NCI-H345 (cell line): ENCODE measurements at places on chromosomes 12 and 14.

DNA sequence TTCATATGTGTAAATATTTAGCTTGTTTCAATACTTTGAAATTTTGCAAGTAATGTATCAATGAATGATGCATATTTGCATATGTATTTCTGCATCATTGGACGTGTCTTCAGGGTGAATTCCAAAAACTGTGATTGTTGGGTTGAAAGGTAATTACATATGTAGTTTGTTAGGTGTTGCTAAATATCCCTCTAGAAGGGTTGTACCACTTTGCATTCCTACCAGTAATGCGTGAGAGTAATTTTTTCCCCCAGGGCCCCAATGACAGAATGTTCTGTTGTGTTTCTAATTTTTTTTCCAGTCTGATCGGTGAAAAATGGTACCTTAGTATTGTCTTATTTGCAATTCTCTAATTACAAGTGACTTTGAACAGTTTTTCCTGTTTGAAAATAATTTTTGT lies 408.9 kb downstream of the NAV3 start:
- DNase-seq: no peak

GRCh38 chr12:55172686-55173085 lies 46.5 kb downstream of the OR9K2 start:
- DNase-seq: no peak

GRCh38 chr12:66763467-66763866 lies 84.6 kb upstream of the GRIP1 start:
- DNase-seq: no peak

GRCh38 chr14:56491299-56492285 lies 88.0 kb upstream of the TMEM260 start:
- peak; percentile 64 for DNase-seq

- no peak for DNase-seq
Measured at GRCh38 chr12:25495331-25496097, 57.6 kb downstream of the LMNTD1 start.

- DNase-seq: no peak
Measured at GRCh38 chr14:96888158-96888557, 91.0 kb downstream of the VRK1 start.

GRCh38 chr12:129615001-129615400 lies 288.8 kb downstream of the TMEM132D start:
- DNase-seq: no peak

- no peak for DNase-seq
Measured at GRCh38 chr12:95763809-95764253, 26.7 kb downstream of the NTN4 start.

GRCh38 chr12:54750-55535 lies 11.6 kb upstream of the IQSEC3 start:
- no peak for DNase-seq

- DNase-seq: no peak
Measured at GRCh38 chr14:35695647-35696046, 113.4 kb downstream of the RALGAPA1 start.

- no peak for DNase-seq
Measured at GRCh38 chr14:44981198-44981597, 19.2 kb downstream of the TOGARAM1 start.

DNA sequence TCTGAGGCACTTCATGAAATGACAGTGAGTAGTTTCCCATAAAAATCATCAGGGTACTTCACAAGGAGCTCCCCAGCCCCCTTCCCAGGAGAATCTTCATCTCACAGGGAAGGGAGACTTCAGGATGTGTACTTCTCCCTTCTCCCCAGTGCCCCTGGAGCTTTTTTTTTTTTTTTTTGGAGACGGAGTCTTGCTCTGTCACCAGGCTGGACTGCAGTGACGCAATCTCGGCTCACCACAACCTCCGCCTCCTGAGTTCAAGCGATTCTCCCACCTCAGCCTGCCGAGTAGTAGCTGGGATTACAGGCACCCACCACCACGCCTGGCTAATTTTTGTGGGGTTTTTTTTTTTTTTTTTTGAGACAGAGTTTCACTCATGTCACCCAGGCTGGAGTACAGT lies 10.4 kb downstream of the ITPK1 start:
- no peak for DNase-seq

DNA sequence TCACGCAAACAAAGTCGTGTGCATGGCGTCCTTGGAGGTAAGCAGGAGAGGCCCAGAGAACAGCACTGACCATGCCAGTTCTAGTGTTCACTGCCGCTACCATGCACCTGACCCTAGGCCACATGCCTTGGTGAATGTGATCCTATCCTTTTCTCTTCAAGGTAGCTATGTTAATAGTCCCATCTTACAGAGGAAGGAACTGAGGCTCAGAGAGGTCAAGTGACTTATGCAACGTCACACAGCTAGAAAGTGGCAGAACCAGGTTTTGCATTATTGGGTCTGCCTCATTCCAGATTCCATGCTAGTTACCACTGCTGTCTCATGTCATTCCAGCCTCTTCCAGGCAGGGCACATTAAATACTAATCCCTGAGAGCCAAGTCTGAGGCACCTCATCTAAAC lies 85.2 kb downstream of the FOXN4 start:
- no peak for DNase-seq

DNA sequence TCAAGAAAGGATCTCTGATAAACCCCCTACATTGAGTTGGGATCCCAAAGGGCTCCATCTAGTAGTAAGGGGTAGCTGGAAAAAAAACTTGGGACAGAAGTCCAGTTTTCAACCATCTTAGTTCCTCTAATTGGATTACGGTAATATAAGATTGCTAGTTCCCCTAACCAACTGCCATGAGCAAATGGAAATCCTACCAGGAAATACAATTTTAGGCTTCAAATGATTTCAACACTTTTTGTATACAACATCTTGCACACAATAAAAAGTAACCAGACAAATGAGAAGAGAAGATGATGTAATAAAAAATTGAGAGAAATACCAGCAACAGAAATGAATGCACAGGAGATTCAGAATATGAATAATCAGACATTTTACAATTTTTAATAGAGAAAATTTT lies 73.0 kb downstream of the TSHR start:
- no peak for DNase-seq

DNA sequence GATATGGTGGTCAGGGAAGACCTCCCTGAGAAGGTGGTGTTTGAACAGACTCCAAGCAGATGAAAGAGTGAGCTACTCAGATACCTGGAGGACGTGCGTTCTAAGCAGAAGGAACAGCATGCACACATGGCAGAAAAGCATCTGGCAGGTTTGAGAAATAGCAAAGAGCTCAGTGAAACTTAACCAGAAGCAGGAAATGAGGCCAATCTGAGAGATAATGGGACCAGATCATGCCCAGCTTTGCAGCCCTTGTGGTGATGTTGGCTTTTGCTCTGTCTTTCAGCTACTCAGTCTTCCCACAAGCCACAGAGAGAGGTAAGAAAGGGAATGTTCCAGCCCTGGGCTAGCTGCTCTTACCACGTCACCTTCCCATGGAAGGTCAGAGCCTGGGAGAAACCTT lies 176.3 kb upstream of the GSC start:
- DNase-seq: no peak

DNA sequence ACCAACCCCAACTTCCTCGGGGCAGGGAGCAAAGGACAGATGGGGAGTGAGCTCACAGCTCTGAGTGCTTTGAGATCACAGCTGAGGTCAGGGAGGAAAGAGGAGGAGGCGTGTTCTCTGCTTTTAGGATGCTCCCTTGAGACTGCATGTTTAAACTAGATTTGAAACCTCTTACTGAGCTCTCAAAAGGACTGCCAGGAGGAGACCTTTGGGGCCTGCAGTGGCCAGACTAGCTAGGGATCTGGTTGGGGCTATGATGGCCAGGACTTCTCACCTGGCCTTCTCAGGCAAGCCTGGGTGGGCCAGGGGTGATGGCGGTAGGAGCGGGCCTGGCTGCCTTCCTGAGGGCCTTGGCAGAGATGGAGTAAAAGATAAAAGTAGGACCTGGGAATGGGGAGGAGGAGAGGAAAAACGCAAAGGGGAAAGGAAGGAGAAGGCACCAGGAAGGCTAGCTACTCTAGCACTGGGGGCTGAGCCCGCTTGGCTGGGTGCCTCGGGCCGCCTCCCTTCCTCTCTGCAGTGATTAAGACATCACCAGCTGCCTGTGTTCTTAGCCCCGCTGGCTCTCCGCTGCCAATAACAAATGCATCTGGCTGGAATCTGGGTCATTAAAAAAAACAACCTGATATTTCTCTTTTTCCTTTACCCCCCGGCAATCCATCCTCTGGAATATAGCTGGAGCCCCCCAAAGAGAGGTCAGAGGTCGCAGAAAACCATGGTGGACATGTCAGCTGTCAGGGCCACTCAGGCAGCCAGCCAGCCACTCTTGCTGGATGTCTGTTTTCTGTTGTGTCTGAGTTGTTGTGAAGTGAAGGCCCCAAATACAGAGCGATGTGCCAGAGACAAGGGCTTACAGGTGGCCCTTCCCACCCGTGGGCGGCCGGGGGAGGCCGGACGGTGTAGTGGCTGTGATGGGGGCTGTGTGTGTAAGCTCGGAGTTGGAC lies 141.3 kb downstream of the TSPAN9 start:
- peak; percentile 64 for DNase-seq

DNA sequence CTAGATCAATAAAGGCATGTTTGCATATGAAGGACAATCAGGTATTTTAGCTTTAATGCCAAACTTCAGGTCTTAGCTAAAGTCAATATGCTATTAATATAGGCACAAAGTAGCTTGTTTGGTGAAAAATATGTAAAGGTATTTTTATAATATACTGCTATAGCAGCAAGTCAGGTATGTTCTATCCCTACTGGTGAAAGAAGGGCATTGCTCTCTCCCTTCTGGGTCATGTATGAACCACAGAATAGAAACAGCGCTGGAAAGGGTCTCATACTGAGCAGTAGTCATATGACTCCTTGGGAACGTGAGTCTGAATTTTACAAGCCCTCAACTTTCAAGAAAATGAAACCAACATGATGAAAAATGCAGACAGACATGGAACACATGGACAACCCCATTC lies 314.6 kb downstream of the GRIN2B start:
- no peak for DNase-seq

- DNase-seq: no peak
Measured at GRCh38 chr14:56334458-56334857, 216.2 kb downstream of the PELI2 start.

GRCh38 chr12:69000540-69001243 lies 67.7 kb upstream of the CPM start:
- DNase-seq: no peak

GRCh38 chr14:69013943-69014782 lies 35.1 kb upstream of the ACTN1 start:
- peak; percentile 28 for DNase-seq

DNA sequence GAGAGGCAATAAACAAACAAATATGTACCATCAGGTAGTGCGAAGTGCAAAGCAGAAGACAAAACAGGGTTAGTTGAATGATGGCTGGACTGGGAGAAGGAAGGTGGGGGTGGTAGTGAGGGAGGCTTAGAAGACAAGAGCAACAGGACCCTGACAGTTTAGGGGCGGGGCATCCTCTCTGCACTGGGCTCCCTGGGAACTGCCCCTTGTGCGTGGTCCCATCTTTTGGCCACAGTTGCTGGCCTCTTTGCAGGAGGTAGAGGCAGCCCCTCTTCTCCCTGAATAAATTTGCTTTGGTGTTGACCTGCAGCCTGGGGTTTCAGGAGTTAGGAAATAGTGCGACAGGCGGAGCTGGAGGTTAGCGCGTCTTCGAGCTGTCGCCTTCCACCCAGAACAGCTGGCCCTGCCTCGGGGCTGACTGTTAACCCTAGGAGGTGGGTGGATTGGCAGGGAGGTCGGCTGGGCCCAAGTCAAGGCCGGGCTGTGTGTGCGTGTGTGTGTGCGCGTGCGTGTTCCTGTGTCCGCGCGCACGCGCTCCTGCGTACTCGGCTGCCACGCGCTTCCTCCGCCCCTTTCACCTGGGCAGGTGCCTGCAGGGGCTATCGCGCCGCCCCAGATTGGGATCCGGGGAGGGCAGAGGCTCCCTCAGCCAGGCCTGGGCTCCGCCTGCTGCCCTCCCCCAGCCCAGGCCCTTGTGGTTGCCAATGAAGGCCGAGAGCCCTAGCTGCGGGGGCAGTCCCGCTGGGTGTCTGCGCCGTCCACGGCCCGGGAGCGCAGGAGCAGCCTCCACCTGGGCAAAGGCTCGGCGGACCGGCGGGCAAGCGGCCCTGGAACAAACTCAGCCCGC lies 180.8 kb downstream of the ADCK1 start:
- DNase-seq: peak; percentile 80

GRCh38 chr14:34128665-34129064 lies 177.8 kb upstream of the EGLN3 start:
- DNase-seq: no peak

DNA sequence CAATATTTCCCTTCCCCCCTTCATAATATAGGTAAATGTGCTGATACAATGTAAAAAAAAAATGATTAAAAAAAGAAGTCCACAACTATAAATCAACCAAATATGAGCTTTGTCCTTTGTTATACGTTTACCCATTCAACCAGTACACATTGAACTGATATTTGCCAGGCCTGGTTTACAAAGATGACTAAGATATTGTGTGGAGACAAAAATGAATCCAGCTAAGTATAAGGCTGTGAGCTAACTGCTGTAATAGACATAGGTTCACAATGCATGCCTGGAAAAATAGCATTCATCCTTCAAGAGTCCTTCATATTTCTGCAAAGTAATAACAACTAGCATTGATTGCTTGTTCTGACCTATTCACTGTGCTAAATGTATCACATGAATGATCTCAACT lies 6.9 kb downstream of the C12orf56 start:
- no peak for DNase-seq

GRCh38 chr12:697481-697880 lies 34.2 kb upstream of the NINJ2 start:
- no peak for DNase-seq

GRCh38 chr14:60661721-60662120 lies 12.4 kb upstream of the SIX1 start:
- no peak for DNase-seq

DNA sequence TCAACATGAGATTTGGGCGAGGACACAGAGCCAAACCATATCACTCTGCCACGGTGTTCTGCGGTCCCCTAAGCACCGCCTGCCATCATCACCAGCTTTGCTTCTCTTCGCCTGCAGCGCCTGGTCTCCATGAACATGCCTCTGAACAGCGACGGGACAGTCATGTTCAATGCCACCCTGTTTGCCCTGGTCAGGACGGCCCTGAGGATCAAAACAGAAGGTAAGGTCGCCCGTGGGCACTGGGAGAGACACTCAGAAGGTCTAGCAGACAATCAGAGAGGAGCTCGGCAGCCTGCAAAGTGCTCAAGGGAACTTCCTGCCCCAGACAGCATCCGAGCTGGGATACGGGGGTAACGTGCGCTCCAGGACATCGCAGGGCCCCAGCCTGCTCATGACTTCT lies 126.0 kb upstream of the FKBP4 start:
- no peak for DNase-seq
